ENCODE measurements at places on chromosomes 1 and 21.

DNA sequence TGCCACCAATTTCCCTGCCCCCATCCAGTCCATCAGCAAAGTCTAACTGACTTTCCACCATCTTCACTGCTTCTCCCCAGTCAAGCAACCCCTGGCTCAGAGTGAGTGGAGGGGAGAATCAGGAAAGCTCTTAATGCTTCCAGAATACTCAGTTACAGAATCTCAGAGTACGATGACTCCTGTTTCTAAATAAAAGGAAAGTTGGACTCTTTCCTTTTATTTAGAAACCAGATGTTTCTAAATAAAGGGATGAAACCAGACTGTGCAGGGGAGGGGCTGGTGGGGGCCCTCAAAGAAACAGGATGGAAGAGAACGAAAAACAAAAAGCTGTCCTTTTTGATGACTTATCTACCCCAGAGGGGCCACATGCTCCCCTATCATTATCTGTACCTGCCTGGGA is 85.2 kb upstream of the PPM1J start:
- no peak for DNase-seq

DNA sequence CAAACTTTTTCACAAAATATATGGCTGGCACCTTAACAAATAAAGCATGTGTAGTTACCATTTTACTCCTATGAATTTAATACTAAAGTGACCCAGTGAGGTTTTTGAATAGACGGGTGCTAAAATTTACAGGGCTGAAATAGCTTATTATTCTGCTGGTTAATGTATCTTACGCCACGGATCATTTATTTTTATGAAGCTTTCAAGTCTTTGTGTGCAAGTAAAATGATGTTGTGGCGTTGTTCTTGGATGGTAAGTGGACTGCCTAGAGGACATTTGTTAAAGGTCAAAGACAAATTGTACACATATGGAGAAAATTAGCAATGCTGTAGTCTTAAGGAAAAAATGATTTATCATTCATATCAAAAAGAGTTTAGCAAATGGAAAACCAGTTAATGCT is 22.8 kb downstream of the INSL5 start:
- DNase-seq: no peak

GRCh38 chr1:40312238-40313205 is 4.6 kb downstream of the COL9A2 start:
- no peak for DNase-seq

GRCh38 chr1:40851643-40852042 is 10.5 kb downstream of the CITED4 start:
- no peak for DNase-seq
